ENCODE measurements at places on chromosomes 7 and 10. TPM values are rescaled to one million over a fixed set of nuclear protein-coding genes. Genes with fewer than 3 reads are reported as not detected.

GJD4 gene
- not detected for total RNA-seq

CYP26C1 gene
- 0.11 TPM for total RNA-seq

DNA sequence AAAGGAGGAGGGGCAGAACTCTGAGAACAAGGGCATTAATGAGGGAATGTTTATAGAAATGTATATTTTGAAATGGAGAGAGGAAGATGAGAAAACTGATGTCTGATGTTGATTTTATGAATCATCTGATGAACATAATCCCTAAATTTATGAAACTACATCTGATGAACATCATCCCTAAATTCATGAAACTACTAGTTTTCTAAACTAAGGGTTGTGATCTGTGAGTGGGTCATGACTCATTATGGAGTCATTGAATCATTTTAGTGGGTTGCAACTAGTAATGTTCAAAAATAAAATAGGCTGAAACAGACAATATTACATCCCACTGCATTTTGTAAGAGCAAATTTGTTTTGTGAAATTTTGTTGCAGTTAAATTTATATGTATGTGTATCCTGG, 442.6 kb upstream of the TEX47 start:
- DNase-seq = no peak

GRCh38 chr10:95756041-95756761, at the start of gene ENTPD1:
ENTPD1 (plus strand) TSS chr10:95756163; CDS start chr10:95756240, 77 bp downstream.
- no peak for DNase-seq

GRCh38 chr10:132609211-132609610, 71.6 kb downstream of the INPP5A start:
- no peak for DNase-seq

DNA sequence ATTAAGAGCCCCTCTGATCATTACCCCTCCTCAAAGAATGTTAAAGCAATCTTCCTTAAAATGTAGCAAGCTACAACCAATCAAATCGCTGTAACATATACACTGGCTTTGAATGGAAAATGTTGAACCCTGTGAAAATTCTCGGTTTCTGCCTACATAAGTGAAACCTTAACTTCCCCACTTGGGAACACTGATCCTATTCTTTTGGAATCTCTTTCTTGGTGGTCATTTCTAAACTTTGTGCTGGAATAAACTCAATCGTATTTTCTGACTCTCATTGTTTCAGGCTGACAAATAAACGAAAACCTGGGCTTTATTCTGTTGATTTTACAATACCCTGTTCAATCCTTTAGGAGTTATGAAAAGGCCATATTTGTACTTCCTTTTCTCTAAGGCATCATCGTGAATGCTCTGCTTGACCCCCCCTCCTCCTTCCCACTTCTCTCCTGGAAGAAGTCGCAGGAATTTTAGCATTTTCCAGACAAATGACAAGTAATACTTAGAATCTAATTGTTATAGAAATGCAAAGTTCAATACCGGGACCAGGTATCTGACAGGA, 155.1 kb upstream of the FAM13C start:
- DNase-seq = no peak

KCNIP2 gene
- total RNA-seq = 2.7 TPM

ING3 gene
- 19.0 TPM for total RNA-seq

IFIT1B gene
- total RNA-seq = not detected

SPDYE5 gene
- total RNA-seq = not detected

DNA sequence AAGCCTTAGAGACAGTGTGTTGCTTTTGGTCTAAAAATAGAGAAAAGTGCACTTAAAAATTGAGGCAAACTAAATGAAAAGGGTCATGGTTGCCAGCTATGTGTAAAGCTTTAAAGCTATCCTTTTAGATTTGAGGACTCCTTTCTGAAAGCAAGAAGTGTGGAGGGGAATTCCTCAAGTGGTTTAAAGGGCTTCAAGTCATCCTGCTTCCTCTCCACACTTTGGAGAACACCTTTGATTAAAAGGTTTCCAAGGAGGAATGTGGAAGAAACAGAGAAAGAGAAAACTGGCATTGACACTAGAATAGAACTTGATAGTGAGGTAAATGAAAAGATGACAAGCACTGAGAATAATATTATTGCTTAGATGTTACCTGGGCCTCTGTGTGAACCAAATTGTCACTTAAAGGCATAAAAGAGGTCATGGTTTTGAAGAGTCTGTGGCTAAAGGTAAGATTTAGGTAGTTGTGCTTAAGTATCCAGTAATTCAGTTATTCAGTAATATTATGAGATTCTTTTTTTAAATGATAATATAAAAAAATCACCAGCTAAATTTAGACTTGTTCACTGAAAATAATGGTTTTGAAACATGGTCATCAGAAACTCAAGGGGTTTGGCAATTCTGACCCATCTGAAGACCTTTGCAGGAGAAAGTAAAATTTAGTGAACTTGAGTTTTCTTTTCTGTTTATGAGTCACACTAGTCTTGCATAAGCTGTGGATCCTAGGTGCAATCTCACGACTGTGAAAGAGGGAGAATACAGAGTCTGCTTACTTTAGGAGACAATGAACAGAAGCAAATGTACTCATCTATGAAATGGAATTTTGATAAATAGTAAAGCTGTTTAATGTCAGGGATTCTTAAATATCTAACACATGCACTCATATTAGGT, 466.0 kb downstream of the KIF20B start:
- DNase-seq = no peak

Data from activated CD8-positive, alpha-beta T cell treated with anti-CD3 and anti-CD28 coated beads, Interleukin-2, amount 10 ng/mL, durations not matched to agents 7 days and 5 days (primary cell).